Myocyte (in vitro differentiated cells): ENCODE measurements at places on chromosomes 2 and 18. TPM values are rescaled to one million over a fixed set of nuclear protein-coding genes. Genes with fewer than 3 reads are reported as not detected.

- DNase-seq = no peak
Observed at GRCh38 chr18:32049393-32050171, 31.0 kb downstream of the RNF125 start.

GRCh38 chr2:113080134-113080533 is 12.4 kb downstream of the IL1F10 start:
- peak; percentile 49 for DNase-seq

DNA sequence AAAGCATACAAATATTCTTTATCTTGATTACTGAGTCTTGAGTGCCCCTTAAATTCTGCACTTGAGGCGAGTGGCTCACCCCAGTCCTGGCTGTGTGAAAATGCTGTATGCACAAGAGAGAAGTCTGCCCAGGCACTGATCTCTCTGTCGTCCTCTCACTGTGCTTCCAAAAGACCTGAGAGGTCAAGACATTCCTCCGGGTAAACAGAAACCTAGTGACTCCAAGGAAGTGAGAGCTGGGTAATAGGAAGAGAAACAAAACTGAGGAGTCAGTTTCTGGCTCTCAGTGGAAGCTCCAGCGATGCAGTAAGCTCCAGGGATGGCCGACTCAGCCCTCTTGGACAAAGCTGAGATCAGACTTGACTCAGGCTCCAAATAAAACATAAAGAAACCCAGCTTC is 70.9 kb downstream of the AAK1 start:
- no peak for DNase-seq

DNA sequence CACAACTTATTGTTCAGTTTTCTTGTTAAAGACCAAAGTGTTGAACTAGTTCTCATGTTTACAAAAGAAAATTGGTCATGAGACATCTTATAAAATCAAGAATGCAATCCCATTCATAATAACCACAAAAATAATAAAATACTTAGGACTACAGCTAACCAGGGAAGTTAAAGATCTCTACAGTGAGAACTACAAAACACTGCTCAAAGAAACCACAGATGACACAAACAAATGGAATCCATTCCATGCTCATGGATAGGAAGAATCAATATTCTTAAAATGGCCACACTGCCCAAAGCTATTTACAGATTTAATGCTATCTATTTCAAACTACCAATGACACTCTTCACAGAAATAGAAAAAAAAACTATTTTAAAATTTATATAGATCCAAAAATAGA is 1354.8 kb upstream of the CDH2 start:
- DNase-seq = no peak

GRCh38 chr2:54483426-54483825 is 27.3 kb downstream of the SPTBN1 start:
- peak; percentile 58 for DNase-seq

DNA sequence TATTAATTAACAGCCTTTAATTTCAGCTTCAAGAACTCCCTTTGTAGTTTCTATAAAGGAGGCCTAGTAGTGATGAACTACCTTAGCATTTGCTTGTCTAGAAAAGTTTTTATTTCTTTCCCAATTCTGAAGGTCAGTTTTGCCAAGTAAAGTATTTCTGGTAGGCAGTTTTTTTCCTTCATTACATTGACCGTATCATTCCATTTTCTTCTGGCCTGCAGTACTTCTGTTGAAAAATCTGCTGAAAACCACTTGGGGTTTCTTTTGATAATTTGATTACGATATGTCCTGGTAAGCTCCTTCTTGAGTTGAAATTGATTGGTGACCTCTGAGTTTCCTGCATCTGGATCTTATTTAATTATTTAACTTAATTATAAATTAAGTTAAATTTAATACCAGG is 691.8 kb downstream of the TSN start:
- DNase-seq = no peak

DNA sequence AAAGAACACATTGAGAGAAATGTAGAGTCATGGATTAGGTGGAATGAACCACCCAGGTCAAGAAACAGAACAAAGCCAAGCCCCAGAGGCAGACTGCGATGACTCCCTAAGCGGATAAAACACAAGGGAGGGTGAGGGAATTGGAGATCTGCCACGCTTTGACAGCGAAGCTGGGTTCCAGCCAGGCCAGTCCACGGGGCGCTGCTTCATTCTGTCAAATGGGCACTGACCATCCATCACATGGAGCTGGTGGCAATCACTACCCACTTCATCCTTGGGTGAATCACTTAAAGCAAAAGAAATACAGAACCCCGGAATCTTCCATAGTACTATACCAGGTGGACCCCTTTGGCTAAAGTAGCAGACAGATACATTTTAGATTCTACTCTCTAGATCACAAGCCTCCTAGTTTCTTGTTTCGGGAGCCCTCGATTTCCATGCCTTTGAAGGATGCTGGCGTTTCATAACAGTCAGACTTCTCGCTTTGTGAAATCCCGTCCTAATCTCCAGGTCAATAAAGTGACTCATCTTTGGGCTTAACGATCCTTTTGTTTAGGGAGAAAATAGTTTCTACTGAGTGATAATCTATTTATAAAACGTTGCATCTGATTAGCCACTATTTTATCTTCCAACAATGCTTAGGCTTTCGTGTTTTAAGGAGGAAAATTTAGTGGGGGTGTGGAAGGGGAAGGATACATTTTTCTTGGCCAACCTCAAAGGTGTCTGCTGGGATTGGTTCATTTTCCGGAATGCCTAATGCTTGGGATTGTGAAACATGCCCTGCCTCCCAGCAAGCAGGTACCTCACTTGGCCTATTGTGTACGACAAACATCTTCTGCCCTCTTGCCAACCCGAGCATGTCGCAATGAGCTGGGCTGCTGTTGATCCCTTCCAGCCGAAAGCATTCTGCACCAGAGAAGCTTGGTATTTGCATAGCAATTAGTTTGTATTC is 44.1 kb upstream of the HDAC4 start:
- no peak for DNase-seq

GRCh38 chr2:4391013-4391412 is 687.6 kb downstream of the DCDC2C start:
- no peak for DNase-seq

- DNase-seq = no peak
Observed at GRCh38 chr2:9152975-9153642, 53.5 kb upstream of the ASAP2 start.

GRCh38 chr2:157501026-157501425 is 57.1 kb upstream of the CYTIP start:
- no peak for DNase-seq

DNA sequence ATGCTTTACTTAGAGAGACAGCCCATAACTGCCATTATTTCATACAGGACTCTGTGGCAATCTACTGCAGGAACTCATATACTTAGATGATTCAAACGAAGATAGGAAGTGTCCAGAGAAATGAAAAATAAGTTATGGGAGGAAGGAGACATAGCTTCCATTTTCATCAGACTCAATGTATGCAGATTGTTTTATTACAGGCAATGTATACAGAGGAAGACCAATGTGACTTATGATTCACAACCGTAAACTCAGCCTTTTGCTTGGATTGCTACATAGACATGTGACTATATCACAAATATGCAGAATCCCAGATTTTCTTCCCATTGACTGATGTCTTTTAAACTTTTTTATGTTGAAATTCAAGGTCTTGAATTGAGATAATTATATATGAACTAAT is 793.4 kb downstream of the SATB2 start:
- DNase-seq = no peak

- DNase-seq = no peak
Observed at GRCh38 chr2:217367464-217367863, 507.6 kb upstream of the TNP1 start.

GRCh38 chr2:20544153-20544747 is 97.4 kb downstream of the RHOB start:
- peak; percentile 74 for DNase-seq

GRCh38 chr18:13797157-13797611 is 26.8 kb upstream of the MC5R start:
- peak; percentile 17 for DNase-seq

DNA sequence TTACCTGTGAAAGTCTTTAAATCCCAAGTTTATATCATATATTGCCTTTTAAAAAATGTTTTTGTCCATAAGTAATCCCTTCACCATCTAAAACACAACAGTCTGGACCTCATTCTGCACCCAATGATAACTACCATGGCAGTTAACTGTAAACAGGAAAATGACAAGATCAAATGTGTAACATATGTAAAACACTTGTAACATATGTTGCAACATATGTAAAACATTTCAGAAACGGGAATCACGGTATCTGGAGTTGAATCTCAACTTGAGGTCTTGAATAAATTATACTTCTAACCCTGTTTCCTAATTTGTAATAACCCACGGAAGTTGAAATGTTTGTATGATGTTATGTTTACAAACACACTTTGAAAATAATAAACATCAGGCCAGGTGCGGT is 6.2 kb downstream of the LRPPRC start:
- no peak for DNase-seq

DNA sequence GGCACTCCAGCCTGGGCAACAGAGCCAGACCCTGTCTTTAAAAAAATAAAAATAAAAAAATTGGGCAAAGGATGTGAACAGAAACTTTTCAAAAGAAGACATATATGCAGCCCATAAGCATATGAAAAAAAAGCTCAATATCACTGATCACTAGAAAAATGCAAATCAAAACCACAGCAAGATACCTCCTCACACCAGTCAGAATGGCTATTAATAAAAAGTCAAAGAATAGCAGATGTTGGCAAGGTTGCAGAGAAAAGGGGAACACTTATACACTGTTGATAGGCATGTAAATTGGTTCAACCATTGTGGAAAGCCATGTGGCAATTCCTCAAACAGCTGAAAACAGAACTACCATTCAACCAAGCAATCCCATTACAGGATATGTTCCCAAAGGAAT is 204.1 kb upstream of the SRD5A2 start:
- DNase-seq = no peak

DNA sequence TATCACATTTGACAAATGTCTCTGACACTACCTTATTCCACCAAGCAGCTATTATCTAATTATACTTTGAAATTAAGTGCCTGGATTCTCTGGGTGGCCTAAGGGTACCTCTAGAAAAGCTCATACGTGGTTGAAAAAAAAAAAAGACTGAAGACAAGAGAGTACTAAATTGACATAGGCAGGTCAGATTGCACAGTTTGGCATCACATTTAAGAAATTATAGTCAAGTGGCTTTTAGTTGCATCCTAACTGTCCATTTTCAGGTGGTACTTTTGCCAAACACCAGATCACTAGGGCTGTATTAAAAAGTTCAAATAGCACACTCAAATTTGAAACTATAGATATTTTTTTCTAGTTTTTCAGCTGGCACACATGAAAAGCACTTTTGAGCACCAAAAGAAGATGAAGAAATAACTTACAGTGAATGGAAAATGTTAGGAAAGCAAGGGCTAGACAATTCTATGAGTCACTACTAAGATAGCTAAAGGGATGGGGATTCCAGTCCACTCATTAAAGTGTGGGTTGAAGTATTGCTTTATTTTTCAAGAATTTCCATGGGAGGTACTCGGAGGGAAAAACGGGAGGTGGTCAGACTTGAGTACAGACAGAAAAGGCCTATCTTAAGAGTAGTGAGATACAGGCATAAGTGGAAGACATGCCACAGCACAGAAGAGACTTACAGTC is 106.5 kb upstream of the COL5A2 start:
- peak; percentile 66 for DNase-seq

DNA sequence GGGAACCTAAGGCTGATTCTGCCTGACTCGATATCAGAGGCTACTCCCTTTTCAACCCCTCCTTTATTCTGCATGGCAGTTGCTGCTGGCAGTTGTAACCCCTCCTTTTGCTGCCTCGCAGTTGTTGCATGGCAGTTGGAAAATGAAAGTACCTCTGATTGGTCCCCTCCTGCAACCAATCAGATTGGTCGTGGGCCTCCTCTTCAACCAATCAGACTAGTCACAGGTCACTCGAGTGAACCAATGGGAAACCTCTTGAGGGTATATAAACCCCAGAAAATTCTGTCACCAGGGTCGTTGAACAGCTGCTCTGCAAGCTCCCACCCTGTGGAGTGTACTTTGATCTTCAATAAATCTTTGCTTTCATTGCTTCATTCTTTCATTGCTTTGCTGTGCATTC is 294.3 kb upstream of the SLC8A1 start:
- DNase-seq = peak; percentile 32

DNA sequence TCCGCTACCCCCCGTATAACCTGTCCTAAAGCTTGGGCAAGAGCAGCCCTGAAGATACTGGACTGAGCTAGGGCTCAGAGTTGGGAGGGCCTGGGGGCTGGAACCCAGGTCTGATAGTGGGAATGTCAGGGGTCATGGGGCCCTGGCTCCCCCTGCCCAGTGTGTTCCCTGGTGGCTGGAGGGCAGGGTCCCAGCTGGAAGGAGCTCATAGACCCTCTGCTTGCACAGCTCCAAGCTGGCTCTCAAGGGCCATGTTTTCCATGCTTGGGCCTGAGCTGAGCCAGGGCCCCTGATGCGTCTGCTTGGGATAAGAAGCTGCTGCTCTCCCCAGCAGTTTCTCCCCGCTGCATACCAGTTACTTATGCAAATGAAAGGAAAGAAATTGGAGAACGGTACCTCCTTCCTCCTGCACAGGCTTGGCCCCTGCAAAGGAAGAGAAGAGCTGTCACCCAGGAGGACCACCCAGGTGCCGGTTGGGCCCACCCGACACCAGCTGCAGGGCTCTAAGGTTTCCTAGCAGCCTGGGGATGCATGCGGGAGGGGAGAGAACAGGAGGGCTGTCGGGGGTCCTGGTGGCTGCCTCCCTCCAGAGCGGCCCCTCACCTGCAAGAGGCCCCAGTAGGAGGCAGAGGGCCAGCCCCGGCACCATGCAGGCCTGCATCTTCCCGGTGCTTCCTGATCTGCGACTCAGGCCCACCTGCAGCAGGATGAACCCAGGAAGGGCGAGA is 628 bp downstream of the OTOS start:
- no peak for DNase-seq

GRCh38 chr2:162747021-162747420 is 91.5 kb downstream of the KCNH7 start:
- DNase-seq = no peak

GRCh38 chr2:2012505-2012904 is 268.2 kb upstream of the PXDN start:
- DNase-seq = peak; percentile 0

DNA sequence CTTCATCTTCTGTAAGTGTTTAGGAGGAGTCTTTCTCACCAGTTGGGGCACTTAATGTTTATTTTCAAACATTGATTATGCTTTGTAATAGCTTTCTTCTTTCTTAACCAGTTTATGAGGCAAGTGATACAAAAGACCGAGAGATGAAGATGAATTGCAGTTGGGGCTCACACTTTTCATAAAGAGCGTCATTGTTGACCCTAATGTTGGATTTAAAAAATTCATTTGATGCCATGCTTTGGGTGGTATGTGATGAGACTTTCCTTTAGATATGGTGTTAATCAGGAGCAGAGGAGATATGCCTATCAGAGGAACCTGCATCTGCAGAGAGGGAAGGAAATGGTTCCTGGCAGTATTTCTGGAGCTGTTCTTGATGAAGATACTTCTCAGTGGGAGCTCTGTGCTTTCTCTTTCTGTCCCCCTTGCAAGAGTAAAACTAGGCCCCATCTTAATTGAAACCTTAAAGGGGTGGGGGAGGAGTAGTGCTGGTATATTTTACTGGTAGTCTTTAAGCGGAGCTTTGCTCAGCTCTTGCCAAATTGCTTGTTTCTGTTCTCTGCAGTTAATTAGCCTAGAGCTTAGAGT is 2.3 kb downstream of the EML4 start:
- DNase-seq = no peak

- DNase-seq = no peak
Observed at GRCh38 chr2:237729681-237730475, 68.7 kb upstream of the RBM44 start.

The ERFE gene
- 8.5 and 10.1 TPM in 2 replicates for total RNA-seq

The METTL5 gene
- total RNA-seq = 48.2 and 51.4 TPM in 2 replicates

The GALNT1 gene
- 92.5 and 95.4 TPM in 2 replicates for total RNA-seq

The CELF4 gene
- total RNA-seq = not detected in 2 replicates

The CCT4 gene
- total RNA-seq = 148 and 163 TPM in 2 replicates

The DNAJC5G gene
- not detected in 2 replicates for total RNA-seq

The LIMS4 gene
- 22.6 and 29.9 TPM in 2 replicates for total RNA-seq

The CIDEA gene
- not detected in 2 replicates for total RNA-seq

The ZSWIM2 gene
- 0.16 TPM in 1 of 2 replicates, not detected in the other for total RNA-seq

The HNRNPA3 gene
- total RNA-seq = 29.2 and 29.6 TPM in 2 replicates

The LYPD1 gene
- 0.64 TPM in 1 of 2 replicates, not detected in the other for total RNA-seq
